ENCODE measurements at places on chromosomes 13 and 19. TPM values are rescaled to one million over a fixed set of nuclear protein-coding genes. Genes with fewer than 3 reads are reported as not detected.

- no peak overlapping the region for H3K27ac ChIP-seq
- no peak for DNase-seq
- peaks cover 3% of the 10 kb centered on the region for H3K4me1 ChIP-seq
- H3K4me3 ChIP-seq: no peak overlapping the region
Measured at GRCh38 chr19:50928831-50929230, 17.6 kb upstream of the KLK4 start.

- no peaks in the 10 kb centered on the region for H3K27me3 ChIP-seq
- no peaks in the 10 kb centered on the region for H3K4me1 ChIP-seq
- H3K36me3 ChIP-seq: no peaks in the 10 kb centered on the region
- no peak overlapping the region for H3K4me3 ChIP-seq
Measured at GRCh38 chr13:34772881-34773280, 169.2 kb upstream of the NBEA start.

DNA sequence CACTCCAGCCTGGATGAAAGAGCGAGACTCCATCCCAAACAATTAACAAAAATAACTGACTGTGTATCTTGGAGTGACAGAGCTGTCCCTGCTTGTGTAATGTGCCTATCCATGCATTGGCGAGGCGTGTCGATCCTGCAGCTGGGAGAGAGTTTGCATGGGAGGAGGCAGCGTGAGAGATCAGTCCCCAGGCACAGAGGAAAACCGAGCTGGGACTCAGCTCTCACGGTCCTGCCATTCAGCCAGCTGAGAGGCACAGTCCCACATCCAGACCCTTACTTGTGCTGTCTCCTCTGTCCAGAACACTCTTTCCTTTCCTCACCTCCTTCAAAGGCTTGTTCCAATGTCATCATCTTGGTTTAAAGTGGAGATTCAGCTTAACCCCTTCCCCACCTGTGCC, 11.9 kb upstream of the SULT2B1 start:
- H3K27me3 ChIP-seq: no peaks in the 10 kb centered on the region
- no peak overlapping the region for H3K27ac ChIP-seq
- no peaks in the 10 kb centered on the region for H3K4me1 ChIP-seq
- H3K4me3 ChIP-seq: no peak overlapping the region

- H3K27me3 ChIP-seq: no peaks in the 10 kb centered on the region
- H3K36me3 ChIP-seq: no peaks in the 10 kb centered on the region
- H3K4me3 ChIP-seq: no peak overlapping the region
- no peak overlapping the region for H3K27ac ChIP-seq
Measured at GRCh38 chr13:26473571-26474230, 83.8 kb upstream of the WASF3 start.

- H3K4me3 ChIP-seq: no peak overlapping the region
- no peaks in the 10 kb centered on the region for H3K36me3 ChIP-seq
- DNase-seq: no peak
- H3K4me1 ChIP-seq: no peaks in the 10 kb centered on the region
Measured at GRCh38 chr13:49890376-49890775, 45.8 kb downstream of the SPRYD7 start.

The SPACA4 gene
- total RNA-seq: not detected

- no peak for DNase-seq
- H3K4me3 ChIP-seq: no peak overlapping the region
- H3K4me1 ChIP-seq: no peaks in the 10 kb centered on the region
Measured at GRCh38 chr13:26575244-26575643, 17.8 kb downstream of the WASF3 start.

GRCh38 chr13:52053460-52053859, 29.0 kb downstream of the UTP14C start:
- no peaks in the 10 kb centered on the region for H3K27me3 ChIP-seq
- H3K4me1 ChIP-seq: no peaks in the 10 kb centered on the region
- no peak overlapping the region for H3K27ac ChIP-seq
- no peak for DNase-seq

The B3GNT3 gene
- total RNA-seq: not detected

GRCh38 chr19:46351241-46352041, 4.6 kb downstream of the PPP5C start:
- peaks cover 71% of the 10 kb centered on the region for H3K36me3 ChIP-seq
- H3K4me3 ChIP-seq: peak overlapping the region; percentile 89
- no peak for DNase-seq
- H3K4me1 ChIP-seq: peaks cover 55% of the 10 kb centered on the region
- H3K27ac ChIP-seq: peak overlapping the region; percentile 95
- no peaks in the 10 kb centered on the region for H3K27me3 ChIP-seq

GRCh38 chr13:76982061-76982460, 9.8 kb upstream of the CLN5 start:
- H3K4me3 ChIP-seq: no peak overlapping the region
- H3K27me3 ChIP-seq: peaks cover 47% of the 10 kb centered on the region
- H3K4me1 ChIP-seq: peaks cover 9% of the 10 kb centered on the region

DNA sequence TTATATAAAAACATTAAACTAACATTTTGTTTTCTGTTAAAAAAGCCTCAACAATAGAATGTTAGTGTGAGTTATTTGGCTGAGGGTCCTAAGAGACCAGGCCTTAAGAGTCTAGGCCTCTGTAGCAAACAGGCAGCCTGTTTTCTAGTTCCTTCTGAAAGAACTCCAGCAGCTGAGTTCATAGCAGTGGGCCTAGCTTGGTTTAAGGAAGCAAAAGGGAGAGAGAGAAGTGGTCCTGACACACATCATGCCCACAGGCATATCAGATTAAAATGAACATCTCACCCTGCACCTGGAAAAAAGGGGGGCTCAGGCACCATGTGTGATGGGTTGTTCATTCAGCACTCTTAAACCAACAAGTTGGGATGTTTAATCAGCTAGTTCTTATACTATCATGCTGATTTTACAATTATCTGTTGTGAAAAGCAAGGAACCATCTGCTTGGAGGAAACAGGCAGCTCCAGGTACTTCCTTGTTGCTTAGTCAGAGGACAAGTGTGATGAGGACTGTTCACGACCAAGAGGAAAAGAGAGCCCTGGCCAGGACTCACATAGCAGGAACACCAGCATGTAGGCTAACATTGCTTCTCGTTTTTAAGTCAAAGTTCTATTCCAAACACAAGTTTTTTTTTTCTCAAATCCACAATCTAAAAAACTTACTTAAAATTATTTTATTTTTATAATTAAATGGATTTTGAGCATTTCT, 81.3 kb upstream of the FRY start:
- no peak for DNase-seq
- no peak overlapping the region for H3K27ac ChIP-seq
- H3K4me1 ChIP-seq: peaks cover 9% of the 10 kb centered on the region

The TEX26 gene
- not detected for total RNA-seq

All from activated T-helper 2 cell treated with anti-CD3 and anti-CD28 coated beads, Interferon-gamma antibody, Interleukin-2, Interleukin-4, amounts not matched to agents 10 μg/mL and 5 μg/mL and 100 μg/mL, durations not matched to agents 14 hours and 24 hours and 36 hours (primary cell).